ENCODE measurements at places on chromosomes 5 and 9.
A peak's percentile ranks its signal among the peaks of the same experiment; 100 is the strongest.

- no peak for DNase-seq
Measured at GRCh38 chr5:174625591-174626350, 98.6 kb upstream of the MSX2 start.

DNA sequence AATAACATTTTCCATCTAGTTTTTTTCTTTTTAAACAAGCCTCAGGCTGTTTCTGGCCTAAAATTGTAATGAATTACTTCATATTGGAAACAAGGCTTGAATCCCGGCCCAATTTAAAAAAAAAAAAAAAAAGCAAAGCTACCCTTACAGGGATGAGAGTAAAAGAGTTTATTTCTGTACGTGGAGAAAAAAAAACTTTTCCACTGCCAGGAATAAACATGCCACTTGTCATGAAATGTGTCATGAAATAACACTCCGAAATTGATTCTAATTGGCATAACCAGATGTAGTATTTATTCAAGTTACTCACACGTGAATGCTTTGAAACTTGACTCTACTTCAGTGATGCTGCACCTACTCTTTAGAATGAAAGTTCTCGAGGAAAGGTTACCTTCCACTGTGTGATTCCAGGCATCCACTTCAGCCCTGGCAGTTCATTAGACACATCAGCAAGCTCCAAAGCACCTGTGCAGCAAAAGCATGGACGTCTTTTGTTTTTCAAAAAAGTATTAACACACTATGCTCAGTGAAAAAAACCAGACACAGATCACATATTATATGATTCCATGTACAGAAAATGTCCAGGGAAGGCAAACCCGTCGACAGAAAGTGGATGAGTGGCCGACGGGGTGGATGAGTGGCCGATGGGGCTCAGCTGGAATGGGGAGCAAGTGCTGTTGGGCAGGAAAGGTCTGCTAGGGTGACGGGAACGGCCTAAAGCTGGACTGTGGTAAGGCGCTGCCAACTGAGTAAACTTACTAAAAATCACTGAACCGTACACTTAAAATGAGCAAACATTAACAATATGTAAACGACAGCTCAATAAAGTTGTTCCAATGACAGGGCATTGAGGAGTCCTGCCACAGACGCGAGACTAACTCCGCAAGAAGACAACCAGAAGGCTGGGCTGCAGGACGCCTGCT lies 21.2 kb downstream of the NSUN2 start:
- DNase-seq, result no peak

- no peak for DNase-seq
Measured at GRCh38 chr9:18726546-18726945, 252.6 kb downstream of the ADAMTSL1 start.

- peak; percentile 15 for DNase-seq
Measured at GRCh38 chr5:78295035-78295961, 800 bp upstream of the AP3B1 start.

DNA sequence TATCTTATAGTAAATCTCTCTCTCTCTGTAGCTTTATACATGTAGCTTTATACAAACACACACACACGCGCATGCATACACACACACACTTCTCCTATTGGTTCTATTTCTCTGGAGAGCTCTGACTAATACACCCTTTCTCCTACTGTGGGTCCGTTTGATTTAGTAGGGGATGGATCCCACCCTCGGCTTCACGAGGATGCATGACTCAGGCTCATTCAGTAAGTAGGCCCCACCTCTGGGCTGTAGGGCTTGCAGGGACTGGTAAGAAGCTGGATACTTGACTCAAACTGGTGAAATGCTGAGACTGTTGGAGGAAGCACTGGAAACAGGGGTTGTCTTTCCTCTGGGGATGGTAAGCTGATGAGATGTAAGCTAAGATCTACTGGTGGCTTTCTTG lies 98.7 kb downstream of the SLC24A2 start:
- DNase-seq, result no peak

DNA sequence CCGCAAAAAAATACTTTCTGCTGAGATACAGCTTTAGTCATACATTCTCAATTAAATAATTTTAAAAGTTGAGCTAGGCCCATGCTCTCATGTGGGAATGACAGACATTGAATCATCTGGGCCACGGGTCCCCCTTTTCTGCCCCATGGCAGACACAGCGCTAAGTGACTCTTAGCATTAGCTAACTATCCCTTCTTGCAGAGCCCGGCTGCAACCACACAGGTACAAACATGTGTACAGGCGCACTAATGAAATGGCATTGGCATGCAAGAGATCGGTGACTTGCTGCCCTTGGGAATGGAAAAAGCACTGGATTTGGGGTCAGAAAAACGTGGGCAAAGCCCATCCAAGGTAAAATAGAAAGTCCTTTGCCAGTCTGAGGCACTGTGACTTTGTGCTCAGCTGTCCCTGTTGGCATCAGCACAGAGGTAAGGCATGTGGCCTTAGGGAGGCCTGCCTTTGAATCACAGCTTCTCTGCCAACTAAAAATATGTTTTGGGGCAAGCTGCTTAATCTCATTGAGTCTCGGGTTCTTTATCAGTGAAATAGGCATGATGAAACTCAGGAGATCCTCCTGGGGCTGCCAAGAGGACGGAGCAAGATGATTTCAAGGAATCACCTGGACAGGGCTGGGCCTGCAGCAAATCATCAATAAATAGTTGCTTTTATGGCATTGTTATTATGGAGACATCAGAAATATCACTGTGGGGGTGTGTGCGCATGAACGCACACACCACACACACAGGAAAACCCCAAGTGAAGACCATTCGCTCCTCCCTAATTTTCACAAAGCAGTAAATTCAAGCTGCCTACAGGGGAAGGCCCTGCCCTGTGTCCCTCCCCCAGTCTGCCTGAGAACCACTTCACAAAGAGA lies 54.2 kb downstream of the WHRN start:
- DNase-seq, result no peak

- no peak for DNase-seq
Measured at GRCh38 chr9:23663946-23664345, 162.1 kb downstream of the ELAVL2 start.

GRCh38 chr5:156405988-156406387 lies 79.0 kb downstream of the SGCD start:
- no peak for DNase-seq

- no peak for DNase-seq
Measured at GRCh38 chr9:115766370-115766955, 387.1 kb upstream of the PAPPA start.

DNA sequence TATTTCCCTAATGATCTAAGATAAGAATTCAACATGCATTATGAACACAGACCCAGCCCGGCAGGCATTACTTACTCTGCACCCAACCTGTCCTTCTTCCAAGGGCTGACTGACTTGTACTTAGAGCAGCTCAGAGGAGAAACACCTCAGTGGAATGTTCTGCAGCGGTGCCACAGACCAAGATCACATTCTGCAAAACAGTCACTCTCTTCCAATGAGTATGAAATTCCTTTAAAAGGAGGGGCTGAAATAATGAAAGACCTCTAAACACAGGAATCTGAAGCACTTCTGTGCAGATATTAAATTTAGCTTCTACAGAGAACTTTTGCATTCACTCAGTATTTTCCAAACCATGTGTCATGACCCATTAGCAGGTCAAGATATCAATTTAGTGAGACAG lies 172.9 kb downstream of the ZDHHC21 start:
- DNase-seq, result no peak

DNA sequence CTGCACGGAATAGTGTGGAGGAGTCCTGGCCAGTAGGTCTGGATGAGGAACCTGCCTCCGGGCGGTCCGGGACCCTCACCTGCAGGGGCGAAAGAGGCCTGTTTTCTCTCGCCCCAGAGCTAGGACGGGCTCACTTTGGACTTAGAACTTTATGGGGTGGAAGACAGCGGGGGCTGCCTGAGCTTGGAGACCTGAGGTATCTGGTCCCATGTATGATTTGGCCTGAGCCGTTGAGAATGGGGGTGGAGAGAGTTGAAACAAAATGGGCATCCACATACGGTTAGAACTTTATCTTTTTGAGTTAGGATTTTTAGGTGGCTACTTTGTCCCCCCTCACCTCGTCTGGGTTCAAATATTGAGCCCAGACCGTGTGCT lies 681 bp upstream of the ETF1 start:
- no peak for DNase-seq

Measured in K562 (cell line).